ENCODE measurements at places on chromosomes 3 and 15.

- no peak for DNase-seq
Observed at GRCh38 chr3:8239718-8240695, 261.6 kb upstream of the LMCD1 start.

DNA sequence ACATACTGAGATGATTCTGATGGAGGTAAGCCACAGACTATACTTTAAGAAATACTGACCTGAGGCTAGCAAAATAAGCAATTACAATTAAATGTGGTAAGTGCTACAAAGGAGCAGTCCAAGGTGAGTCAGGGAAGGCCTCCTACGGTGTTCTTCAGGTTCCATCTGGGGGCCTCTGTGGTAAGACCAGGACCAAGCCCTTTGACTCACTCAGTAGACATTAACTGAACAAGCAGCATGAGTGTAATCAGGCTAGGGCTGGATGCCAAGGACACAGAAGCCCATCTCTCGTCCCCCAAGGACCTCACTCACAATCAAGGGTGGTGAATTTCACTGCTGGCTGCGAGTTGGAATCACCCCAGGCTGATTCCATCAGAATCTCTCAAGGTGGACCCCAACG, 37.3 kb downstream of the DZIP1L start:
- peak; percentile 46 for DNase-seq

- no peak for DNase-seq
Observed at GRCh38 chr15:85704720-85705429, 89.8 kb downstream of the KLHL25 start.

GRCh38 chr3:126456766-126457388, 18.8 kb downstream of the ZXDC start:
- DNase-seq: no peak

DNA sequence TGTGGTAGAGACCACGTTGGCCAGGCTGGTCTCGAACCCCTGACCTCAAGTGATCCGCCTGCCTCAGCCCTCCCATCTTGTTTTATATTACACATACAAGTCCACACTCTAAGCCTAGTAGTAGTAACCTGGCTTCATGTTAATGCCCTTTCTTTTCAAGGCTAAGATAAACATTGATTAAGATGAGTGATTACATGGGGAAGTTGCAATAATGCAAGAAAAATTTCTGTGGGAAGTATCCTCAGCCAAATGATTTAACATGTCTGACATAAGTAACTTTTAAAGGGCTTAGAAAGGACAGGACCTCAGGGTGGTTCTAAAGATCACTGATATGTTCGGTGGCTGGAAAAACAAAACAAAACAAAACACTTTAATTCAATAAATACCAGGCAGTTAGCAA, 72.1 kb downstream of the SFMBT1 start:
- no peak for DNase-seq

- DNase-seq: no peak
Observed at GRCh38 chr3:16916840-16917239, 32.1 kb downstream of the PLCL2 start.

DNA sequence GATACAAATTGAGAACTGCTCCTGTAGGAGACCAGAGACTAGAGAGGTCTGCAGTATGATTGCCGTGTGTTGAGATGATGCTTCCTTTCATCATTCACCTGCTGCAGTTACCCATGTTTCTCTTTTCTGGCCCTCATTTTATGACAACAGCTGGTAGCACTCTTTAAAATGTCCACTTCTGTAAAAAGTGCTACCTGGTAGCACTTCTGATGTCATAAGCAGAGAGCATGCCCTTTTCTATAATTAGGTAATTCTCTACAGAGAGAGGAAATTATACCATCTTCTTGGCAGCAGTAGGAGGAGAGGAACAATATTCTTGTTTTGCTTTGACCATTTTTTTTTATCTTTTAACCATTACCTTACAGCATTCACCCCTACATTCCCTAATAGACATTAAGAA, 123.8 kb downstream of the PPM1L start:
- no peak for DNase-seq

DNA sequence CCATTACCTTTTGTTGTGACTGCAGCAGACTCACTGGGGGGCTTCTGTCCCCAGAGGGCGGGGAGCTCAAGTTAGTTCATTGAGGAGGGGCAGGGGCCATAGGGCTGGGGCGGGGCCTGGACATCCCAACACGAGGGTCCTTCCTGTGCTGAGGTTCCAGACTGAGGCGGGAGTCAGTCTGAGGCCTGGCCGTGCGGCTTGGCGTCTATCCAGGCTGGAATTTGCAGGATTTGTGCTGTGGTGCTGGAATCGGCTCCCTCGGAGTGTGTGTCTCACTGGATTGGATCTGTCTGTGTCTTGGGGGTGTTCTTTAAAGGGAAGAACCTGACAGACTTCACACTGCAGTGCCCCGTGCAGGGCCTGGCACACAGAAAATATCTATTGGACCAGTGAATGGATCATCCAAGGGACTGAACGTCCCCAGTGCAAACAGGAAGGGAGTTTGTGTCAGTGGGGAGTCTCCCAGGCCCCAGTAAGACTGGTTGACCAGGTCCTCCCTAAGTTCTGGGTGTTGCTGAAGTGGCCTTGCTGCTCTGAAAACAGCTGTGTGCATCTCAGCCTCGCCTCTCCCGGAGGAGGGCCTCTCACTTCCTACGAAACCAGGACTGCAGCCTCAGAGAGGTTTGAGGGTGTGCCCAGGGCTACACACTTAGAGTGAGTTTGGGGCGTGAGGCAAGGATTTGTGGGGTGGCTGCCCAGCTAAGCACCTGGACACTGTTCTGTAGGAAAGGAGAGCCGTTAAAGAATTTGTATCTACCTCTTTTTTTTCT, 26.1 kb downstream of the GOLGA6L2 start:
- DNase-seq: no peak

DNA sequence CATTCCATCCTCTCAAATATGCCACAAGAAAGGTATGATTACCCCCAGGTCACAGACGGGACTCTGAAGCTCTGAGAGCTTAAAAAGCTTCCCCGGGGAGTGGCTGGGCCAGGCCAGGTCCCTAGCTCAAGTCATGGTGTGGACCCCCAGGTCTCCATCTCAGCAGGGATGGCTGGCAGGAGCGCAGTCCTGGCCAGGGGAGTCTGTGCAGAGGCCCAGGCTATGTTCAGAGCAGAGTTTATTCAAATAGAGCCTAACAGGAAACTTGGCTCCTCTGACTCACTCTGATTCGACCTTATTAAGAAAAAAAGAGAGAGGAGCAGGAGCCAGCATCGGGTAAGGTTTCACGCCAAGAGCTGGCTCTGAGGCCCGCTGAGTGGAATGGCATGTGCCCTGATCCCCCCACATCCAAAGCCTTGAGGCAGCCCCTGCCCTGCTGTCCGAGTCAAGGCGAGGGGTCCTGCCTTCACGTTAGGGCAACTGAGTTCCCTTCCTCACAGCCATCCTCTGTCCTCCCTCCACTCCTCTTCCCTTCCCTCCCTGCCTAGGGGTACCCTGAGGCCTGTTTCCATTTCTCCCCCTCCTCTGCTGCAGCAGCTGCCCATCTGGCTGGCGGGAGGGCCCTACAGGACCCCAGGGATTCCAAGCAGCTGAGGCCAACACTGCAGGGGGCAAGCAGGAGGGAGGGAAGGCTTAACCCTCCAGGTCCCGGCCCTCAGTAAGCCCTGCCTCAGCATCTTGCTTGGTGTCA, 1.9 kb upstream of the LOXL1 start:
- DNase-seq: no peak

- DNase-seq: no peak
Observed at GRCh38 chr3:34008836-34009809, 210.7 kb downstream of the PDCD6IP start.

- no peak for DNase-seq
Observed at GRCh38 chr3:151016478-151016795, 43.9 kb upstream of the CLRN1 start.

- no peak for DNase-seq
Observed at GRCh38 chr3:73273341-73273740, 211.9 kb downstream of the EBLN2 start.

DNA sequence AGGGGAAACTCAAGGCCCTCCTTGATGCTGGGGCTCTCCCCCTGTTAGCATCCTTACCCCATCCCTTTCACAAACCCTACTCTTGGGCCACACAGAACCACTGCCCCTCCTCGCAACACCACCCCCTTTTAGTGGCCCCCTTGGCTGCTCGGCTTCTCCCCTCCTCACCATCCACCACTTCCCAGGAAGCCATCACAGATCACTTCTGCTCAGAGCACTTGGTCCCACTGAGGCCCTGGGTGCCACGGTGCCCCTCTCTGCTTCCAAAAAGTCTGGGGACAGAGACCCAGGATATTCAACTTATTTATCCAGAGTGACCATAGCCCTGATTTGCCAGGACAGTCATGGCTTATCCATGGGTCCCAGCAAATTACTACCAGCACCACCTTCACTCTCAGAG, 2.4 kb downstream of the RHCG start:
- DNase-seq: no peak

GRCh38 chr15:72365844-72366243, 10.0 kb downstream of the HEXA start:
- DNase-seq: no peak

- DNase-seq: no peak
Observed at GRCh38 chr15:92034227-92034626, 180.7 kb downstream of the SLCO3A1 start.

DNA sequence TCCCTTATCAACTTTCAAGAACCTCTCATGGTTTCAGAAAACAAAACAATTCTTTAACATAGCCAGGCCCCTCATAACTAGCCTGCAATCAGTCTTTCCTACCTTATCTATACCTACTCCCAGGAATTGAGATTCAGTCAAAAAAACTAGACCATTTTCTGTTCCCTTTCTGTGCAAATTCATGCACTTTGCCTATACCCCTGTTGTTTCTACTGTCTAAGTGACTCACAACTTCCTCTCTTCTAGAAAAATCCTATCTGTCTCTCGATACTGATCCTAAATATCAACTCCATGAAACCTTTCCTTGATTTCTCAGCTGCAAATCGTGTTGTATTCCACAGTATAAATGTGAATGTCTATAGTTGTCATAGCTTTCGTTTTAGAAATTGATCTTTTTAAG, 10.9 kb upstream of the IL1RAP start:
- no peak for DNase-seq

DNA sequence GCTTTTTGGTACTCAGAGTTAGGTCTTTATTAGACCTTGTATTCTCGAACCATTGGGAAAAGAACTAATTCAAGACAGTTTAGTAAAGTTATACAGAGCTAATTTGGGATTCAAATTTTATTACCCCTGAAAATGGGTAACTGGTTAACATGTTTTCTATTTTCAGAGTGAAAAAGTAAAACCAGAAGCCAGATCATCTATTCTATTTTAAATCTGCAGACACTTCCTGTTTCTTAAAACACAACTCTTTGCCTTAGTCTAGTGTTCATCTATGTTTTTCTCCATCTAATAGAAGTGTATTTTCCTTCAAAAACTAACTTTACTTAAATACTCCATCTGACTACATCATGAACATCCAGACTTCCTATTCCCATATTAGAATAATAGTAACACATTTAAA, 113.4 kb downstream of the CCNL1 start:
- no peak for DNase-seq

DNA sequence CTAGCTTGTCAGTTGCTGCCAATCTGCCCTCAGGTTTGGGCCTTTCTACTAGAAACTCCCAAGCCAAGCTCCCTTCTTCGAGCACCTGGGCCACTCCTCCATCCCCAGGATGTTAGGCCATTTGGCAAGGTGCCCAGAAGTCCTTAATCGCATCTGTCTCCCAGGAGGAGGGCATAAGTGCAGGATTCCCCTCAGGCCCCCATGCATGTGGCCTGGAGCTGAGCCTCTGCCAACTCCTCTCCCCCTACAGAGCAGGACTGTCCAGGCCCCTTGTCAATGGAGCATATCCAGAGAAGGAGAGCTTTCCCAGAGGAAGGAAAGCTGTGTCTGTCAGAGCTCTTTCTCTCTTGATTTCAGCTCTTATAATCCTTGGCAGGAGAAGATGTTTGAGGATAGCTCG, 182.6 kb upstream of the ROPN1 start:
- DNase-seq: no peak

- DNase-seq: no peak
Observed at GRCh38 chr15:40151991-40152390, 8.9 kb upstream of the BUB1B start.

DNA sequence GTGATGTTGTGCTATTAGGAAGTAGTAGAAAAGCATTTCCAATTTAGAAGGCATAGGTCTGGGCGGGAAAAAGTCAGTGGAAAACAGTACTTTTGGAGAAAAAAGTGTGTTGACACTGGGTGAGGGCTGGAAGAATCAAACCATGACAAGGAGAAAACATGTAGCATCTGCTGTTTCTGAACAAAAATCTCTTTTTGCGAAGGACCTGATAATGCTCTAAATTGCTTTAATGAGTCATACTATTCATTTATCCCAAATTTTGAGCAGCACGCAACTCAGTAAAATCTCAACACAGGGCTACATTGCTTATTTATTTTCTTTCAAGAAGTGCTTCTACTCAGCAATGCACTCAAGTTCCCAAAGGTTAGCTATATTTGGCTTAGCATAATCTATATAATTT, 292.7 kb downstream of the DIPK2A start:
- no peak for DNase-seq

GRCh38 chr3:15452156-15452555, 24.8 kb downstream of the EAF1 start:
- DNase-seq: no peak

GRCh38 chr3:39112113-39112512, 4.6 kb downstream of the TTC21A start:
- DNase-seq: no peak

- no peak for DNase-seq
Observed at GRCh38 chr15:82849556-82850512, 40.4 kb downstream of the WHAMM start.

Data from epithelial cell of proximal tubule (primary cell).